ENCODE measurements at places on chromosomes 13 and 19.
A peak's percentile ranks its signal among the peaks of the same experiment; 100 is the strongest.

DNA sequence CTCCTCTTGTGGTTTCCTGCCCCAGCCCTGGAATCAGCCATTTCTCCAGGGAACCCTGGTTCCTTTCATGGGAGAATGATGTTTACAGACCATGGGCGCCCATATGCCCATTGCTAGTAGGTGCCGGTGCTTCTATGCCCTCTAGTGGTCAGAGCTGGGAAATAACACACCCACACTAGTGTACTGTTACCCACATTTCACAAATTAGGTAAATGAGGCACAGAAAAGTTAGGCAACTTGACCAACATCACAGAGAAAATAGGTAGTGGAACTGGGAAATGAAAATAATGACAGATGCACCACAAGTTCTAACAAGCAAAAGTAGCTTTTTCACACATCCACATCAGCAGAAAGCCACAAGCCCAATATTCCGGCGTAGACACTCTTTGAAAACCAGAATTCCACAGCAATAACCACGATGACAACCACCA, 1.3 kb upstream of the CEACAM3 start:
- peak; percentile 60 for DNase-seq

GRCh38 chr19:13812544-13812943, 17.3 kb downstream of the ZSWIM4 start:
- no peak for DNase-seq

- no peak for DNase-seq
These were observed 95.6 kb downstream of the STOML3 start for GRCh38 chr13:38895075-38895474.

- DNase-seq = no peak
These were observed 5.3 kb downstream of the ARHGEF7 start for GRCh38 chr13:111120422-111120821.

GRCh38 chr19:33841685-33842084, 45.0 kb downstream of the KCTD15 start:
- no peak for DNase-seq

- no peak for DNase-seq
These were observed 2.5 kb downstream of the PDE4A start for GRCh38 chr19:10422846-10423245.

- DNase-seq = no peak
These were observed 45.7 kb downstream of the COL4A2 start for GRCh38 chr13:110352735-110353134.

GRCh38 chr19:14073261-14073924, 807 bp downstream of the MISP3 start:
- DNase-seq = peak; percentile 64

GRCh38 chr19:55546822-55547614, 1.7 kb upstream of the SBK3 start:
- DNase-seq = no peak

DNA sequence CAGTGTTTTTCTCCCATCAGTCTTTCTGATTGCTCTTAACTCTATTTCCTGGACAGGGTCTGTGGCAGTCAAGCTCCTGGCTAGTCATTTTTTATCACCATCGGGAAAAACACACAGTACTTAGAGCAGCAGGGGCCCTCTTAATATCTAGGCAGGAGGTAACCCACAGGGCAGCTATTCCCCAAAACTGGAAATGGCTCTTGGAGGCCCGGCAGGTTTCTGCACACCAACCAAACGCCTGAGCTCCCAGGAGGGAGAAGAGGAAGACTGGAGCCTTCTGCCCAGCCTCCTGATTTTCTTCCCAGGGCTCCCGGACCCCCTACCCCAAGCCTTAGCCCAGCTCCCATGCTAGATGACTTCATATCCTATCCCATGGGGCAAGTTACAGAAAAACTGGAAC, 49.3 kb upstream of the VSTM2B start:
- no peak for DNase-seq

DNA sequence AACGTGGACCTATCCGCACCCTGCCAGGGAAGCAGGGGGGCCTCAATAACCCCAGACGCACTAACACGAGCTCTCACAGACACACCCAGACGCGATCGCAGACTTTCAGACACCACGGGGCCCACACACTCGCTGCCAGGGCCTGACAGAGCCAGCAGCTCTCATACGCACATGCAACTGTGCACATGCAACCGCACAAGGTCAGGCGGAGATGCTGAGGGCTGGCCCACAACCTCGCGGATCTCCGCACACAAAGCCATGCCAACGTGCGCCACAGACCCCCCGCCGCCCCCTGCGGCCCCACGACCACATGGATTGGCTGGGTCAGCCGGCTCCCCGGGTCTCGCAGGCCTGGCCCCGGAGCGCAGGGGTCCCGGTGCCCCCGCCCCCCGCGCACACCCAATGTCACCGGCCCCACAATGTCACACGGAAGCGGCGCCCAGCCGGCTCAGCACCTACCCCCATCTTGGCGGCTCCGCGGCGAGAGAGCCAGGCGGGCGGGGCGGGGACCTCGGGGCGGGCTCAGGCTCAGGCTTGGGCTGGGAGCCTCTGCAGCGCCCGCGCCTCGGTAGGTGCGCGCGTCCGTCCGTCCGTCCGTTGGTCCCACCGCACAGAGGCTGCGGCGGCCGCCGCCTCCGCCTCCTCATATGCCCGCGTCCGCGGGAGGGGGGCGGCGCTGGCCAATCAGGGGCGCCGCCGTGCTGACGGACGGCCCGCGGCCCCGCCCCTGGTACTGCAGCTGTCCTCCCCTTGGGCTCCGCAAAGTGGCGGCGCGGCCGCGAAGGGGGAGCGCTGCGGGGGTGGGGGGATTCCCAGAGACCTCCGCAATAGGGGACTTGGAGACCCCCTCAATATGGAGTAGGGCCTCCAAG, at the start of gene ATP1A3:
Gene ATP1A3, minus strand, starts transcription at position 619 of the 872 bp plus-strand sequence. Its CDS starts 154 bp downstream, at position 465.
- DNase-seq = peak; percentile 42

DNA sequence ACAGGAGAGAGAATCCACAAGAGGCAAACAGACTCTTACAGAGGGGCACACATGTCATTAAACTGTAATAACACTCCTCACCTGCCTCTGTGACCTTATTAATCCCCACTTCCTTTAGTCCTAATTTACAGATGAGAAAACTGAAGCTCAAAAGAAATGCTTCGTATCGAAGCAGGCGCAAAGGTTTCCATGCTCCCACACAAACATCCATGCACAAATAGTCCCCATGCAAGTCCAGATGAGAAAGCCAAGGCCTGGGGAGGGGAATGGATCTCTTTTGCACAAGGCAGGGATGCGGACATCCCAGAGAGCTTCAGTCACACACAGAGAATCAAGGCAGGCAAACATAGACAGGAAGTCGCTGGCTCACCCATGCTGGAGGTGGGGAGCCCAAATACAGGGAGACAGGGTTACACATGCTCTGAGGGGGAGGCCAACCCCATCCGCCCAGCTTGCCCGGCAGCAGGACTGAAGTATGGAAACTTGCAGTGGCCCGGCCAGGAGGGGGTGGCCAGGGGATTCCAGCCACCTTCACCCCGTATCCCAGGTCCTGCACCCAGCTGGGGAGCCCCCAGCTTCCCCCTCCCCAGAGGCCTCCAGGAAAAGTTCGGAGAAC, 468 bp downstream of the S1PR5 start:
- DNase-seq = no peak

GRCh38 chr13:58989556-58989955, 1174.2 kb downstream of the DIAPH3 start:
- no peak for DNase-seq

- DNase-seq = no peak
These were observed 231.4 kb downstream of the OXGR1 start for GRCh38 chr13:96762876-96763275.

DNA sequence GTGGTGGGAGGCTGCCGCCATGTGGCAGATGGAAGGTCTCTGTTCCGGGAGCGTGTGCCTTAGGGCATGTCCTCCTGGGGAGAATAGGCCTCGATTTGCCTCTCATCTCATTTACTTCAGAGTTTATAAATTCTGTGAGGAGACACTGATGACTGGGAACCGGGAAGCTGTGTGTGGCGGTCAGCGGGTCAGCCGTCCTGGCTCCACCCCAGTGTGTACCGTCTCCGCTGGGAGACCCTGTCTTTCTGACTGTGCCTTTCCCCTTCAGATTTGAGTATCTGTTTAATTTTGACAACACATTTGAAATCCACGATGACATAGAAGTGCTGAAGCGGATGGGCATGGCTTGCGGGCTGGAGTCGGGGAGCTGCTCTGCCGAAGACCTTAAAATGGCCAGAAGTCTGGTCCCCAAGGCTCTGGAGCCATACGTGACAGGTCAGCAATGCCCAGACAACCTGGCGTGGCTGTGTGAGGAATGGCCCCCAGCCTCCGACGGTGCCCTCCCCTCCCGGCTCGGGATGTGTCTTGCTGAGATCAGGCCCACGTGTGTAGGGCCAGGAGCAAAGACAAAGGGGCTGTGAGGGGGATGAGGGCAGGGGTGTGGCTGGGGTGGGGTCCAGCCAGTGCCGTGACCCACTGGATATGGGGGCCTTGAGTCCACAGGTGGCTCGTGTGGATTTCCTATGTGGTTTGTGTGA, 21.6 kb downstream of the ATP4B start:
- no peak for DNase-seq

GRCh38 chr19:6599866-6600454, 9.0 kb upstream of the CD70 start:
- no peak for DNase-seq
